ENCODE measurements at places on chromosomes 6 and 20. TPM values are rescaled to one million over a fixed set of nuclear protein-coding genes. Genes with fewer than 3 reads are reported as not detected.

DNA sequence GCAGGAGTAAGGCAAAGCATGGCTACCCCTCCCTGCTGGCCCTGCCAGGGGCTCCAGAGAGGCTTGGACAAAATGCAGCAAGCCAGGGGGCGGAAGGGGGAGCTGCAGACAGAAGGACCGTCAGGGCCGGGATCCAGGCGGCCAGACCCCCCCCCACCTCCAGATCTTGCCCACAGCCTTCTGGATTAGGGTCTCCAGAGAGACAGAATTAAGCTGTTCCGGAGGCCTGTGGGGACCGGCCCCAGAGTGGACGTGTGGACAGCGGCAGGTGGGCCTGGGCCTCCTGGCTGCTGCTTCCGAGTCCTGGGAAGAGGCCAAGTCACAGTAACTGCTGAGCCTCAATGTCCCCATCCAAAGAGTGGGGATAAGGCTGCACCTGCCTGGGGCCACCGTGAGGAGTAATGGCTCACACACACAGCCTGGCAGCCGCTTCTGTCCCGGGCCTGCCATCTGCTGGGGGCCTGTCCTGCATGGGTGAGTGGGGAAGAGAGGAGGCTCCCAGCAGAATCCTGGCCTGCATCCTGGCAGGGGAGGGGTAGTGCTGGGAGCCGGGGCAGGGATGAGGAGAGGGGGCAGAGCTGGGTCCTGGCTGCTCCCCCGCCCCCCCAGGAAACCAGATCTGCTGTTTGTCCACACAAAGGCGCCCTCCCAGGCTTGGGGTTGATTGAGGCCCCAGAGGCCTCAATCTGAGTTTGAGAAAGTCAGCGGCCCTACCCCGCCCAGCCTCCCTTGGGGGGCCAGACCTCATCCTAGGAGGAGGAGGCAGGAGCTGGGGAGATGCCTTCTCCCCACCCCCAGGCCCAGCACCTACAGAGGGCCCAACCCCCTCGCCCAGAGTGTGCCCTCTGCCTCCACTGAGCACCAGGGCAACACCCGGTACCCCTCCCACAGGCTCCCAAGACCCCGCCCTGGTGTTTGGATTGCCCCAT, 3.9 kb downstream of the LAMA5 start:
- no peak overlapping the region for H3K27ac ChIP-seq
- H3K4me3 ChIP-seq: no peak overlapping the region
- no peak for DNase-seq
- H3K36me3 ChIP-seq: no peaks in the 10 kb centered on the region
- H3K27me3 ChIP-seq: peaks cover 8% of the 10 kb centered on the region

- H3K36me3 ChIP-seq: no peaks in the 10 kb centered on the region
- no peak overlapping the region for H3K4me3 ChIP-seq
- H3K27ac ChIP-seq: no peak overlapping the region
- H3K4me1 ChIP-seq: no peaks in the 10 kb centered on the region
- no peaks in the 10 kb centered on the region for H3K27me3 ChIP-seq
Measured at GRCh38 chr6:77292564-77293546, 170.4 kb downstream of the HTR1B start.

DNA sequence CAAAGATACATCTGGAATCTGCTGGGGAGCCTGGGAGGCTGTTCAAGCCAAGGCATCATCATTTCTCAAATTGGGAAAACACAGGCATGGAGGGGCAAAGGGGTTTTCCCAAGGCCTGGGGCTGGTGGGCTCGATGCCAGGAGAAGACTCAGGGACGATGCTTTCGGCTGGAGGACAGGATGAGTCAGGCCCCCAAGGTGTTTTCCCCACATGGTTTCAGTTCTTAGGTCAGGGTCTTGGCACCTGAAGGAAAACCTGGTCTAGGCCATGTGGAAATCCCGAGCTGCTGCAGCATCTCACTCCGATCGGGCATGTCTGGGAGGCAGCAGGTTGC, 348.1 kb downstream of the CDC5L start:
- peak; percentile 68 for DNase-seq
- no peaks in the 10 kb centered on the region for H3K27me3 ChIP-seq
- H3K4me3 ChIP-seq: no peak overlapping the region
- peaks cover 42% of the 10 kb centered on the region for H3K4me1 ChIP-seq
- H3K27ac ChIP-seq: peak overlapping the region; percentile 64

DNA sequence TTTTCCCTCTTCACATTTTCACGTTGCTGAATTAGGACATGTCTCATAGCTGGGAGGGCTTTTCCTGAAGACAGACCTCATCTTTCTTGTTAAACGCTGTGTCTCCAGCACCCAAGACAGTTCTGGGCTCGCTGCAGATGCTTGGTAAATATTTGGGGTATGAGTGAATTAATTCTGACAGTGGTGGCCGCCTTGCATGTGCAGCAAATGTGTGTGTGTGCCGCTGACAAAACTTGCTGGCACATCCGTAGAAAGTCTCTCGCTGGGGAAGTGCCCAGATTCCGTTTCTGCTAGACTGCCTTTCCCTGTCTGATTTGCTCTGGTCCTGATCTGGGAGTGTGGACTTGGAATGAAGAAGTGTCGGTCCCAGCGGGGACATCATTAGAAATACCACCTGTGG, 48.2 kb upstream of the ZNFX1 start:
- H3K4me1 ChIP-seq: no peaks in the 10 kb centered on the region
- DNase-seq: no peak
- H3K4me3 ChIP-seq: no peak overlapping the region
- no peak overlapping the region for H3K27ac ChIP-seq

- H3K36me3 ChIP-seq: no peaks in the 10 kb centered on the region
- peaks cover 2% of the 10 kb centered on the region for H3K27me3 ChIP-seq
- no peak for DNase-seq
Measured at GRCh38 chr6:166258854-166259276, 49.3 kb downstream of the PRR18 start.

DNA sequence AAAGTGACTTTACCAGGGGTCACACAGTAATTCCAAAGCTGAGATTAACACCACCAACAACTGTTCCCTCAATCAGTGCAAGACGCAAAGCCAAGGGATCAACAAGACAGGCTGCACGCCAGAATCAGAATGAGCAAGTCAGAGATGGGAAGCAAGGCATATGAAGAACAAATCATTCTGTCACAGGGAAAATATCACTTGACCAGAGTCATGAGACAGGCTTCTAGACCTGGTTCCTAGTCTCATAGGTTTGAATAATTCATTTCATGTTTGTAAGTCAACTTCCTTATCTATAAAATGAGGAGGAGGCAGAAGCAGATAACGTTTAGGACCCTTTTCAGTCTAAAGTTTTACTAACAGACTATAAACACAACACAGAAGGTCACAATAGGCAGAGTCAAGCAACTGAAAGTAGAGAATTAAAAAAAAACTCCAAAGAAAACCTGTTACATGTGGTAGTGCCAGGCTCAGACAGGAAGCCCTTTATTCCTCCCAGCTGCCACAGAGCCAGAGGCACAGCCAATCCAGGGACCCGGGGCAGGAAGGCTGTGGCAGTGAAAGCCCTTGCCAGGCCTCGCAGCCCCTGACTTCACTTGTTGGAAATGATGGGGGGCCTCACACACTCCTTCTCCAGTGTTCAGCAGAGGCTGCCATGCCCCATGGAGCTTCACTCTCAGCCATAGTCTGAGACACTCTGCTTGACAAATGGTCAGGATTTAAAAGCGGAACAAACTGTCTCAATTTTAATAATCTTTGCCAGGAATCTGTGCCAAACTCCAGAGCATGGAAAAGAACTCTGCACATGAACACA, 29.2 kb upstream of the DST start:
- no peaks in the 10 kb centered on the region for H3K27me3 ChIP-seq
- H3K36me3 ChIP-seq: no peaks in the 10 kb centered on the region
- H3K4me1 ChIP-seq: no peaks in the 10 kb centered on the region

GRCh38 chr6:5179917-5180316, 80.8 kb downstream of the LYRM4 start:
- H3K27ac ChIP-seq: no peak overlapping the region
- no peaks in the 10 kb centered on the region for H3K36me3 ChIP-seq
- H3K4me3 ChIP-seq: no peak overlapping the region
- no peaks in the 10 kb centered on the region for H3K27me3 ChIP-seq

Gene RPS10
- 2,325 TPM for total RNA-seq

Gene HTR1B
- total RNA-seq: not detected

Gene KCNQ5
- 5.0 TPM for total RNA-seq

Gene TGM3
- not detected for total RNA-seq

Gene DNAAF9
- 1.9 TPM for total RNA-seq

Gene ETV7
- 1.9 TPM for total RNA-seq

All from GM12878 (cell line).